ENCODE measurements at places on chromosomes 6 and 20.

DNA sequence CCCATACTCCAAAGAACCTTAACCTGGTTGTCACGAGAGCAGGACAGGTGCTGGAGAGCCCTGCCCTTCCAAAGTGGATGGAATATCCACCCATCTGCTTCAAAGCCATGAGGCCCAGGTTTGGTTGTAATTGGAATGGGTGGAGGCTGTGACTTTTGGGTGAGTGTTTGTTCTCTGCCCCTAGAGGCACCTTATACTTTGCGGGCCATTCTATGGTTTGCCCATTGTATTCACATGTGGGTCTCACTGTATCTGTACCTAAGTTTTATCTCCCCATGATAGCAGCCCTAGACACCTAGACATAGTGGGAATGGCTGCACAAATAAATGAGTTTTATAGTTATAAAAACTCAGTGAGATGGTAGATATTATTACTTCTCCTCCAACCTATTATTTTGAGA is 67.1 kb upstream of the NAA20 start:
- DNase-seq, result no peak

GRCh38 chr6:167558246-167559177 is 233.6 kb downstream of the TTLL2 start:
- DNase-seq, result no peak

- no peak for DNase-seq
These were observed 413.3 kb downstream of the MAFB start for GRCh38 chr20:40275738-40276137.

- peak; percentile 26 for DNase-seq
These were observed at the start of gene SCGN for GRCh38 chr6:25652007-25652515. SCGN (plus strand) TSS chr6:25652215; CDS start chr6:25652404, 189 bp downstream.

DNA sequence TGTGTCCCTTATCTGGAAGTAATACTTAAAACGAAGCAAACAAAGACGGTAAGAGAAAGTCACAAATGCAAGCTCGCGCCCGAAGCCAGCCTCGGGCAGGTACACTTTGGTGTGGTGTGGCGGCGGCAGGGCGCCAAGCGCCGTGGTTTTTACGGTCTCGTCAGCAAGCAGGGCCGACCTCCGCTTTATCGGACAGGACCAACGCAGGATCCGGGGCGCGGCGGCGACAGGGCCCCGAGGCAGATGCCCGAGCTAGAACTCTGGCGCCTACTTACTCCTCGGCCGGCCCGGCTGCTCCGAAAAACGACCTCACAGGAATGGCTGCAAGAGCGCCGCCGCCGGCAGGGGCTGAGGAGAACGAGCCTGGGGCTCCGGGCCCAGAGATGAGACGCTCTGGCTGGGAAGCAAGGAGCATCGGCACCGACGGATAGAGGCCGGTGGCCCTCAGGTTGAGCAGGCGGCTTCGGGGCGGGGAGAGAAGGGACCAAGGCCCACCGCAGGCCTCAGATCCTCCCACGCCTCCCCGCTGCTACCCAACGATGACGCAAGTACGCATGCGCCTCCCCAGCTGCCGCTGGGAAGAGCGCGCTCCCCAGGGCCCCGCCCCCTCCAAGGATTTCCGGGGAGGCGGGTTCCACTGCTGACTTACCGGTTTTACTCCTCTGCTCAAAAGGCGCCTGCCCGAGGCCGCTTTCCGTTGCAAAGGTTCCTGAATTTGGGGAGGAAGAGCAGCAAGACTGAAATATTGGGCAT is 60.6 kb downstream of the FAM217A start:
- peak; percentile 89 for DNase-seq

GRCh38 chr6:143605906-143606521 is 71.8 kb upstream of the PHACTR2 start:
- DNase-seq, result no peak

DNA sequence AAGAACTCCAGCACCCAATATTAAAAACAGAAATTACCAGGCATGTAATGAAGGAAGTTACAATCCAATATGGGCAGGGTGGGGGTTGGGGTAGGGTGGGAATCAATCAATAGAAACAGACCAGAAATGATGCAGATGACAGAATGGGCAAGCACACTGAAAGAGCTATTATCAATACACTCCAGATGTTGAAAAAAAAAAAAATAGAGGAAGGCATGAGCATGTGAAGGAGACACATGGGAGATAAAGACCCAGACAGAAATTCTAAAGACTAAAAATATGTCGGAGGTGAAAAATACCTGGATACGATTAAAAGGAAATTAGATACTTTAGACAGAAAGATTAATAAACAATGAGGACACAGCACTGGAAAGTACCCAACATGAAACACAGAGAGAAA is 19.1 kb upstream of the ZC3H12D start:
- no peak for DNase-seq

DNA sequence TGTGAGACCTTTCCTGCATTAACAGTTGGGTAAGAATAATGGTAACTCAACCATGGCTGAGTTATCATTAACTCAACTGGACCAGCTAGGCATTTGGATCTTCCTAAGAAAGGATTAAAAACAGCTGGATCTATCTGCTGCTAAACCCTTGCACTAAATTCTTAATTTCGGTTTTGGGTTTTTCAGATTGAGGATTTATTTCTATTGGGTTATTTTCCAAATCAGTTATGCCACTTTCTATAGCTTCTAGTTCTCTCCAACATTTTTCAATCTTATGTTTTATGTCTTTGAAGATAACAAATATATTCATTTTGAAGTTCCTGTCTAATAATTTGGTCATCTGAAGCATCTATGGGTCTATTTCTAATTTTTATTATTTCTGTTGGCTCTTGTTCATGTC is 92.5 kb downstream of the KIF13A start:
- DNase-seq, result no peak

GRCh38 chr20:40562031-40562430 is 127.0 kb downstream of the MAFB start:
- no peak for DNase-seq

- no peak for DNase-seq
These were observed 19.8 kb upstream of the CDC5L start for GRCh38 chr6:44367681-44368080.

DNA sequence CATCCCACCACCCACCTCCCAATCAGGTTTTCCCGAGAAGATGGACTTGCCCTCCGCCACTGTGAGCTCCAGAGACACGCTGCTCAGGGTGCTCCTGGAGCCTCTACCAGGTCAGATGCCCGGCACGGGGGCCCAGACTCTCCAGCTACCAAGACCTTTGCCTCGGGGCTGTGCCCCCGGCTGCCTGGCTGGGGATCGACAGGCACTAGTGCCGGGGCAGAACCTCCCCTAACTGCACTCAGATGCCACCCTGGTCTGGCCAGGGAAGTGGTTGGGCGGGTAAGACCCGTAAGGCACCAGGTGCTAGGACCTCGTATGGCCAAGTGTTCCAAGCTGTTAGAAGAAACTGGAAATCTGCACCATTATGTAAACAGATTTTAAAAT is 100.7 kb downstream of the ASXL1 start:
- no peak for DNase-seq

GRCh38 chr6:83868639-83869038 is 9.2 kb downstream of the CYB5R4 start:
- peak; percentile 19 for DNase-seq

DNA sequence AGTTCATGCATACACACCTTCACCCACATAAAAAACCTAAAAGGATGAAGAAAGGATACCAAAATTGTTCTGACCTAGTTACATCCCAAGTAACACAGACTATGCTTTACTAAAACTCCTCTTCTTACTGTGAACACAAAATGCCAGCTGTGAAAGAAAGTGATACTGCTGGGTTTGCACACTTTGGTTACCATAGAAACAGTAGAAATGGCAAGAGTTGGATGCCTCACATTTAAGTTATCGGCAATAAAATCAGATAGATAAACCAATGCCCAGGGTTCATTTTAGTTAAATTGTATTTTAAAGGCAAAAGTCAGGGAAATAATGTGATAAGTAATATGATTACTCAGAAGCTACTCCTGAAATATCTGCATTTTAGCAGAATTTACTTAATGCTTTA is 161.9 kb downstream of the CDK19 start:
- DNase-seq, result no peak

- DNase-seq, result no peak
These were observed 8.8 kb upstream of the TAF8 start for GRCh38 chr6:42041481-42042053.

DNA sequence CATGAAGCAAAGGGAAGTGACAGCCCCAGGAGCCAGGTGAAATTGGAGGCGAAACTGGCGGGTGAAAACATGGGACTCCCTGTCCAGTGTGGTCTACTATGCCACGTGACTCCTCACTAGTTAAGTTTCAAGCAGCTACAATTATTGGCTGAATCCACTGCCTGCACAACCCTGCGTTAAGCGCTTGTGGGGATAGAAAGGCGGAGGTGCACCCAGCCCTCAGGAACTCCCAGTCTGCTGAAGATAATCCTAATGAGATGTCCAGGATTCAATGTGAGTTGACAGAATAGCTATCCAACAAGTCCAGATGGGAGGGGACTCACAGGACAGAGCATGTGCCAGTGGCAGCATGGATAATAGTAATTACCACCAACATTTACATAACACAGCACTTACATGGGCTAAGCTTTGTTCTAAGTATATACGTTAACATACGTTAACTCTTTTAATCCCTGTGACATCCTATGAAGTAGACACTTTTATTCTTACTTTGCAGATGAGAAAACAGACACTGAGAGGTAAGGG is 1.8 kb downstream of the MOCS1 start:
- DNase-seq, result no peak

DNA sequence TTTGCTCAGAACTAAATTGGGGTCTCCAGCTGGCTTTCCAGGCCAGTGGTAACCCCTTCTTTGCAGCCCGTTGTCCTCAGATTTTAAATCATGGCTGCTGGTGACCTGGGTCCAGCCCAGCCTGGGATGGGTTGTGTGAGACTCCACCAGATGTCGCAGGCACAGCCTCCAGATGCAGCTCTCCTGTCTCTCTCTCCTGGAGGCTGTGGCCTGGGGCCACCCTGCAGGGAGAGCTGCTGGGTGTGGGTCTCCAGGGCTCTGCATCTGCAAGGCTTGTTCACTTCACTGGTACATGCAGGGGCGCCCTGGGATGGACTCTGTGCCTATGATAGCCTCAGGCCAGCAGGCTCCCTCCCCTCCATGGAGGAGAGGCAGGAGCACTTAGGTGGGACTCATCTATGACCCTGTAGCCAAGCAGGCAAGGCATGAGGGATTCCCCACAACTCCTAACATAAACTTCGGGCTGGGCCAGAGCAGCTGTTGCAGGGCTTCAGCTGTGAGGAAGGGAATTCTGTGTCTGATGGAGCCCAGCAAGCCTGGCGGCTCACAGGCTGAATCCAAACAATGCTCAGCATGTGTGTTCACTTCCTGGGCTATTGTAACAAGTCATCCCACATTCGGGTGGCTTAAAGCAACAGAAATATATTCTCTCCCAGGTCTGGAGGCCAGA is 94.7 kb upstream of the NXT1 start:
- DNase-seq, result no peak

- no peak for DNase-seq
These were observed 13.2 kb downstream of the SNHG17 start for GRCh38 chr20:38421915-38422314.

DNA sequence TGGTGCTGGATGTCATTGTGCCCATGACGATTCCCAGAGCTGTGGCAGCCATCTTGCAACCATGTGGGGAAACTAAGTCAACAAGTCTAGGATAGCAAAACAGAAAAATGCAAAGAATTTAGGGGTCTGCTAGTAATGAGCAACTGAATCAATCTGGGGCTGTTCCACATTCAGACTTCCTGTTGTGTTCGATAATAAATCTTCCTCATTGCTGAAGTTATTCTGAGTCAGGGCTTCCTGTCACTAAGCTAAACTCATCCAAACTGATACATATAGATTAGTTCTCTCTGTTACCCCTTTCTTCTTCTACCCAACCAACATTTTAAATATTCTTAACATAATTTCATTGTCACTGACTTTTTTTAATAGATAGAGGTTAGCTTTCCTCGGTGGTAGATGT is 205.9 kb downstream of the HACE1 start:
- DNase-seq, result no peak

GRCh38 chr6:57255451-57256169 is 33.5 kb upstream of the RAB23 start:
- DNase-seq, result no peak

Data from NCI-H460 (cell line).